ENCODE measurements at places on chromosomes 6 and 20.

DNA sequence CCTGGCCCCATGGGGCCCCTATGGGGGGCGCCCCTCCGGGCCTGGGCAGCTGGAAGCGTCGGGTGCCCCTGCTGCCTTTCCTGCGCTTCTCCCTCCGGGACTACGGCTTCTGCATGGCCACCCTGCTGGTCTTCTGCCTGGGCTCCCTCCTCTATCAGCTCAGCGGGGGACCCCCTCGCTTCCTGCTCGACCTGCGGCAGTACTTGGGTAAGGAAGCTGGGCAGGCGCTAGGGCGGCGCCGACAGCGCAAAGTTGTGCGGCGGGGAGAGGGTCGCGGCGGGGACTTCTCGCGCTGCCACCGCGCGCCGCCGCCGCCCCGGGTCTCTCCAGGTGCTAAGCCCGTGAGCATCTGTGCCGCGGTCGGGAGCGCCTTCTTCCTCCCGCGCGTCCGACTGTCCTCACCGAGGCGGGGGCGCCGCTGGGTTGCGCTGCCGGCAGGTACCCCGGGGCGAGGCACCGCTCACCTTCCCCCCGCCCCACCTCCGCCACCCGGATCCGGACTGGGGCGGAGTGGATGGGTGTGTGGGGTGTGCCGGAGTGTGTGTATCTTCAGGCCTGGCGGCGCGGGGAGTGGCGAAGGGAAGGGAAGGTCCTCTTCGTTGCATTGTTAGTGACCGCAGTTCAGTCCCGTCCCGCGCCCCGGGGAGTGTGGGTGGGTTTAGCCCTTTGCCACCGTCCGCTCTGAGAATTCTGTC, 788 bp downstream of the UST start:
- peak; percentile 88 for DNase-seq

DNA sequence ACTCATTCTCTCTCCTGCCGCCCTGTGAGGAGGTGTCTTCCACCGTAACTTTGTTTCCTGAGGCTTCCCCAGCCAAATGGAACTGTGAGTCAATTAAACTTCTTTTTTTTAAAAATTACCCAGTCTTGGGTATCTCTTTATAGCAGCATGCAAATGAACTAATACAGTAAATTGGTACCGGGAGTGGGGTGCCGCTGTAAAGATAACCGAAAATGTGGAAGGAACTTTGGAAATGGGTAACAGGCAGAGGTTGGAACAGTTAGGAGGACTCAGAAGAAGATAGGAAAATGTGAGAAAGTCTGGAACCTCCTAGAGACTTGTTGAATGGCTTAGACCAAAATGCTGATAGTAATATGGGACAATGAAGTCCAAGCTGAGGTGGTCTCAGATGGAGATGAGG, 55.8 kb downstream of the EPB41L2 start:
- DNase-seq = no peak

DNA sequence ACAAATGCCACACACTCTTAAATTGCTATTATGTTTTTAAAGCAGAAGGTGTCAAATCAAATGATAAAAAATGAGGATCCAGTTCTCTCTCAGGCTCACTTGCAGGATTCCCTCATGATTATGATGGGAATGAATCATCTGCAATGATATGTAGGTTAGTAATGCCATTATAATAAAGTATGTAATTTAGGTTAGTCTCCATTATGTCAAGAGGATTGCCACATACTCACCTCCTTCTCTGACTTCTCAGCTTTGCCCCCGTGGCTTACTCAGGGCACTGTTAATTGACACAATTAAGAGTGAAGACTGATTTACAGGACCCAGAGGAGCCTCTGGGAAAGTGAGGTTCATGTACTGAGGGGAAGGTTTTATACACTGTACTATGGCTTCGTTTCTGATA, 591.7 kb upstream of the NRSN1 start:
- no peak for DNase-seq

DNA sequence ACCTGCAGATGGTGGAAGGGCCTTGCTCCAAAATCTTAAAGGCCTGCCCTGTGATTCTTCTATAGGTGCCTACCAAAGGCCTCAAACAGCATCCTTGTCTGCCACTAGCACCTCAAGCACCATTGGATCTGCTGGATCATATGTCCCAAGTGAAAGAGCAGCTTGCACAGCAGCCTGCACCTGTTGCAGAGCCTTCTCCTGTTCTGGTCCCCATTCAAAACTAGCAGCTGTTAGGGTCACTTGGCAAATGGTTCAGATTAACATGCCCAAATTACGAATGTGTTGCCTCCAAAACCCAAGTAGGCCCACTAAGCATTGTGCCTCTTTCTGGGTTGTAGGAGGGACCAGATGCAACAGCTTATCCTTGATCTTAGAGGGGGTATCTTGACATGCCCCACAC, 99.6 kb upstream of the F13A1 start:
- no peak for DNase-seq

GRCh38 chr6:150979826-150980350, 114.4 kb downstream of the MTHFD1L start:
- DNase-seq = no peak

DNA sequence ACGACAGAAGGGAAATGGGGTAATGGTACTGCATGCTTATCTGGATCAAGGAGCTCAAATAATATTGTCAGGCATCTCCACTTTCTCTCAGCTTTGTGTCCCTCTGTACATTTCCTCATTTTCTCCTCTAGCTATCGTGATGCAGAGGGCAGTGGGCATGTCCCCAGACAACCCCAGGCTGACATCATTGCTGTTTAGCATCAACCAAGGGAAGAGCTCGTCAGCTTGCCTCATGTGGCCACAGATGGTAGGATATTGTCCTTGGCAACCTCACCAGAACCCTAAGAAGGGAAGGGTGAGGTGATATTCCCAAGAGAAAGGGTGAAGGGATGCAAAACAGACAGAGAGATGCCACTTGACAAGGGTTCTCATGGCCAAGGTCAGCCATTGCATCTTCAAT, 58.3 kb downstream of the MAFB start:
- DNase-seq = no peak

DNA sequence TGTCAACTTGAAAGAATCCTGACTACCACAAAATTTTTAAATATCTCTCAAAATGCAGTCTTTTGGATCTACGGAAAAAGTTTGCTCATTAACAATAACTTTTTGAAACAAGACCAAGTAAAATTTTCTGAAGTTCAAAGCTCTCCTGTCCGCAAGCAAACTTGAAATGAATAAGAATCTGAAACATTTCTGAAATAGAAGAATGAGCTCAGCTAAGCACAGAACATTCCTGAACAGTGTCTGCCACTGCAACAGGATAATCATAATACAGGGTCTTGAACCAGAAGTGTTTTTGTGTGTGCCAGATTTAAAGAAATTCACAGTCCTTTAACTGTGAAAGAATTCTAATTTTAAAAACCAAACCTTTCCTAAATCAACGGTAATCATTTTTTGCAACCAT, 49.1 kb upstream of the TASP1 start:
- no peak for DNase-seq

DNA sequence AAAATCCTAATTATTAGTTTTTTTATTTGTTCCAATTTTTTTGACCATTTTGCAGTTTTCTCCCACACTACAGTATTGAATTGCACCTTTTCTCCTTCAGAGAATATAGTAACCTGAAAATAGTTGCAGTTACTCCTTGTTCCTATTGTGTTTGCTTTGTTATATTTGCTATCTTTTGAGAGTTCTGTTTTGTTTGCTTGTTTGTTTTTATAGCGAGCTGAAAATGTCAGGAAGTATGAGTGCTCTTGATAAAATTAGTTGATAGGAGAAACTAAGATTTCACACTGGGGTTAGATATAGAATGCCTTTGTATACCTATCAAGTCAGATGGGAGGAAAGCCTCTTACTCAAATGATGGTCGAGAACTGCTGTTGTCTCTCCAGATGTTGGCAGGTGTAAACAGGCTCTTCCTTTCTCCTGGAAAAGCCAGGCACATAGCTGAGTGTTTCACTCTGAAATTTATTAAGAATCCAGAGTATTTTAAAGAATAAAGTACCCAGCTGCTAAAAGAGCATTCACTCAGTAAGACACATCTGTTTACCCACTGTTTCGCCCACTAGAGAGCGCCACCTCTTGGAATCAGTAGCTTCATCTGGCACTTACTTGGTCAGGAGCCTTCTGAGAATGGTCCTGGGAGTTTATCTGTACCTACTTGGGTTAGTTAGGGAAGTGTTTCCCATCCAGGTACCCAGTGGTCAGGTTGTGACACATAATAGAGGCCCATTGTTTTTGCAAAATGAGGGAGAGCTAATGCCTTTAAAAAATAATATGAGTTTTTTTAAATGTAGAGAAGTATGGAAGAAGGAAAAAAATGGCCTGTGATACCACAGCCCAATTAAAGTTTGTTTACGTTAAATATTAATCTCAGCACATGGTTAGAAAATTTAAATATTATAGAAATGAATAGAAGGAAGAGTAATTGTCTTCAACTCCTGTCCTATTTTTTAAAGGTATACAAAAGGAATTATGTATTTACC, 11.2 kb downstream of the NT5DC1 start:
- no peak for DNase-seq

- DNase-seq = no peak
Observed at GRCh38 chr6:36463676-36464075, 20.9 kb downstream of the KCTD20 start.

DNA sequence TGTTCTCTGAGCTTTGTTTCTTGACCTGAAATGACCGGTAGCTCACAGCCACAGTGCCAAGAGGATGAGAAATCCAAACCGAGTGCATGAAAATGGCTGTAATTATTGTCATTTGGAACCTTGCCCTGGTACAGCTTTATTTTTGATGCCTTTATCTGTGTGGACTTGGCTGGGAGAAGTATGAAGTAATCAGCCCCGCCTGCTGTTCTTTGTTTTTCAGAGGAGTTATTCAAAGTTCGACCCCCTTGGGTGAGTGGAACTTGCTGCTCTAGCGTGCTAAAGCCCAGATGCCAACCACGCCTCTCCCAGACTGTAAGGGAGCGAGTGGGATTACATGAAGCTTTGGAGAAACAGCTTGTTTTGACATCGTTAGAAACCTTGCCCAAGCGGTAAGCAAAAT, 48.3 kb downstream of the ECT2L start:
- DNase-seq = no peak

DNA sequence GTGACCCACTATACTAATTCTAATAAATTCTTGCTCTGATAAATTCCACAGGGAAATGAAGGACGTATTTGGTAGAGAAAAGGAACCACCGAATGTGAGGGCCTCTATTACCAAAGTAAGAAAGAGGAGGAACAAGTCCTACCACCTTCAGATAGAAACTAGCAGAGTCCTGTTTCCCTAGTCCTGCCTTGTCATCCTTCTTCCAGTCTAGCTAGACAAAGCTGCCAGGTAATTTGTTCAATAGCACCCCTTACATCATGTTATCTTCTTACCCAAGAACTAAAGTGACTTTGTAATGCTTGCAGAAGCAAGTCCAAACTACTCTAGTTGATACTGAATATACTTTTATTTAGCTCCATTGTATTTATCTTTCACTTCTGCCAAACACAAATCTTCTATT, 29.3 kb upstream of the FAM83B start:
- DNase-seq = no peak

DNA sequence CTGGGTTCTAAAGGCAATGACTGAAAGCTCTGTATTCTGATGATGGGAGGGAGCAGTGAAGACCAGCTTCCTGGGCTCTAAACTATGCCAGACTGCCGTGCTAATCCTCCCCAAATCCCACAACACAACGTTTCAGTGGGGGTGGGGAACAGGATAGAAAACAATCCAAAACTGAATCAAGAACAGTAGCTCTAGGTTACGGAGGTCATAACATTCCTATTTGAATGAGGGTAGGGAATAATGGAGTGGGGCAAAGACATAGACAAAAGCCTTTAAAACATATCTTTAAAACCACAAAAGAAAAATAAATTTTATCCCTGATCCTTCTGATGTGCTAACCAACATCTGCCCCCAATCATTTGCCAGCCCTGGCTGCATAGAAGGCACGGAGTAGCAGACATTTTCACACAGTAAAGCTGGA, 7.8 kb downstream of the USP49 start:
- DNase-seq = no peak
